ENCODE measurements at places on chromosomes 11 and 22.

DNA sequence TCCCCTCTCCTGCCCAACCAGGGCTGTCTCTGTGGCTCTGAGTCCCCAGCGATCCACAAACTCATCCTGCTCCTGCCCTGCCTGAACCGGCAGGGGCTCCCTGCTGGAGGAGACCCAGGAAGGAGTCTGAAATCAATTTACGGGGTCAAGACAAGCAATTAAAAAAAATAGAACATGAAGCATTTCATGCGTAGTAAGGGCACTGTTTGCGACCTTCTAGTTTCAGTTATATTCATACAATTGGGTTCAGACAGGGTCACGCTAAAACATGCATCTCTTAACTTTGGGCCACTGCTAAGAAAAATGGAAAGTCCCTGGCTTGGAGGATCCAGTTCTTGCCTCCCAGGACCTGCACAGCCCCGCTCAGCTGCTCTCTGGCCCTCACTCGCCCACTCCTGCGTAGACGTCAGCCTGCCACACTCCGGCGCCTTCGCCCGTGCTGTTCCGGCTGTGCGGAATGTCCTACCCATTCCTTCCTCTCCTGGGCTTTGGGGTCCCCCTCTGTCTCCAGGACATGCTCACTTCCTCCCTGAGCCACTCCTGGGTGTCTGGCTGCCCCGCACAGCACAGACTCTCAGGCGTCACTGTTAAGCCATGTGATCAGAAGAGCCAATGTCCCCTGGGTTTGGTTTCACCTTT lies 12.8 kb downstream of the NFAM1 start:
- DNase-seq: no peak

DNA sequence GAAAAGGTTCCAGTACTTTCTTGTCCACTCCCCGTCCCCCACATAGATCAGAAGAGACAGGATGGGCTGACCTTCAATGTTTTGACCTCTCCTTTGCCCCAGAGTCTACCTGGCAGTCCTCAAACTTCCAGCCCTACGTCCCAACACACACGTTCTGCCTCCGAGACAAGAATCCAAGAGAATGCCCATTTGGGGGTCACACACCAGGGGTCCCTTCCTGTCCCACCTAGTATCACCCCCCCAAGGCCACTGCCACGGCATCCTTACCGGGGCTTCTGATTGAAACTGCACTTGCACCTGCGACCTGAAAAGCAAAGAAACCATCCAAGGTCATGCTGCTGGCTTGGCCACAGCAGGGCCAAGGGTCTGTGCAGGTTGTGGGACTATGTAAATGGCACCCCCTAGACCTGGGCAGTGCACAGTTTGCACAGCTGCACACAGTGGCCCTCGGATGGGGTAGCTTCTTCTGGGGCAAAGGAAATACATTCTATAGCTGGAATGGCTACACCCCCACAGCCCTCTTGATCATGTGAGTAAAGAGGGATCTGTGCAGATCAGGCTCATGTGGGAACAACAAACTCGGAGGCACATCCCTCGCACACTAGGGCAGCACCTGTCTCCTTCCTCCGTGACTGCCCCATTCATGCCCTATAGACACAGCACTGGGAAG lies 16.5 kb upstream of the FXYD2 start:
- DNase-seq: no peak

DNA sequence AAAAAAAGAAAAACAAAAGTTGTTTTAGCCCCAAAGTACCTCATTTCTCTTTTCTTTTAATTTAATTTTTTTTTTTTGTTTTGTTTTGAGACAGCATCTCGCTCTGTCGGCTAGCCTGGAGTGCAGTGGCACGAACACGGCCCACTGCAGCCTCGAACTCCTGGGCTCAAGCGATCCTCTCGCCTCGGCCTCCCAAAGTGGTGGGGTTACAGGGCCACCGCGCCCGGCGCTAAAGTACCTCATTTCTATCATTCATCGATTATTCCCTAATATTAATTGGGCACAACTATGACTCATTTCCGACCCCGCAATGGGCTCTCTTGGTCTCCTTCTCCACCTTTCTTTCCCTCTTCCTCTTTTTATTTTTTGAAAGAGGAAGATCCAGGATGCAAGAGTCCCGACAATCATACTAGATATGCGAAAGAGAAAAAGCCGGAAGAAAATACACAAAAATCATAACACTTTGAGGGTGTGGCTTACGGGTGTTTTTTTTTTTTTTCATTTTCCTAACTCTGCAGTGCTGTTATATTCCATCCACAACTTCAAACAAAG lies 475 bp upstream of the AIP start:
- no peak for DNase-seq

GRCh38 chr11:32092581-32093170 lies 1.8 kb downstream of the RCN1 start:
- DNase-seq: no peak

DNA sequence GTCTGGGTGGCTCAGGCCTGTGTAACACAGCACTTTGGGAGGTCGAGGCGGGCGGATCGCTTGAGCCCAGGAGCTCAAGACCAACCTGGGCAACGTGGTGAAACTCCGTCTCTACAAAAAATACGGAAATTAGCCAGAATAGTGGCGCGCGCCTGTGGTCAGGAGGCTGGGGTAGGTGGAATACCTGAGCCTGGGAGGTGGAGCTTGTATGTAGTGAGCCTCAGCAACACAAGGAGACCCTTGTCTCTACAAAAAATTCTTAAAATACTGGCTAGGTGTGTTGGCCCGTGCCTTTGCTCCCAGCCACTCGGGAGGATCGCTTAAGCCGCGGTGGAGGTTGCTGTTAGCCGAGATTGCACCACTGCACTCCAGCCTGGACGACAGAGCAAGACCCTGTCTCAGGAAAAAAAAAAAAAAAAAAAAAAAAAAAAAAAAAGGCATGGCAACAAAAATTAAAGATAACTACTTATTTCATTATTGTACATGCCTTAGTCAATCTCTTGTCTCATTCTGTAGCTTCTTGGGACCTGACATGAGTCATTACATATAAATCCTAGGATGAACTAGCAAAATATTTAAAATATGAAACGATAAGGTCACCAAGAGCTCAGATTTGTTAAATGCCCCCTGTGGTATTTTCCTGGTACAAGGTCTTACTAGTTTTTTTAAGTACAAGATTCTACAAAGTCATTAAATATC lies 1.1 kb downstream of the TAF1D start:
- no peak for DNase-seq

DNA sequence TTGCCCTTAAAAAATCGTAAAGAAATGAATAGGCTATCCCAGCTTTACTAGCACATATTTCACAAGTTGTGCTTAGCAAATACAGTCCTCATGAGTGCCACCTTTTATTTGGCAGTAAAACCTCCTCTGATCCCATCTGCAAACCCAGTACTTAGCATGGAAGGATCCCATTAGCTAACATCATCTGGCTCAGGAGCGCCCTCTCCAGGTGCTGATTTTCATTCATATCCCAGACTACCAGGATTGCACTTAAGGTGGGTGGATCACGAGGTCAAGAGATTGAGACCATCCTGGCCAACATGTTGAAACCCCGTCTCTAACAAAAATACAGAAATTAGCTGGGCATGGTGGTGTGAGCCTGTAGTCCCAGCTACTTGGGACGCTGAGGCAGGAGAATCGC lies 76.1 kb upstream of the PAX6 start:
- DNase-seq: no peak

DNA sequence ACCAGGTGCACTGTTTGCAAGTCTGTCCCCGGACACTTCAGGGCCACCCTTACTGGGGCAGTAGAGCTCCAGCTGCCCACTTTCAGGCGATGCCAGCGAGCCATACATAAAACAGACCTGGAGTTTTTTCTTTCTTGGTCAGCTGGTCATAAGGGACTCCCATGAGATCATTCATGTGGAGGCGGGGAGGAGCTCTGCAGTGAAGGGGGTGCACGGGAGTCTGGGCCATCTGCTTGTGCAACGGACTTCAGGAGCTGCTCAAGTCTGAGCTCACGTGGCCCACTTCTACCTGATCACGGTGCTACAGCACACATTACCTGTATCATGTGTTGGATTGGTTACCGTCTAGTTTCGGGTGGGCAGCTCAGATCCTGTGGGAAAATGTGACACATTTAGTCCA lies 9.2 kb upstream of the MRGPRF start:
- no peak for DNase-seq

- DNase-seq: no peak
These were observed 72.1 kb upstream of the TENM4 start for GRCh38 chr11:79512706-79513469.

Data from effector CD8-positive, alpha-beta T cell (primary cell).